ENCODE measurements at places on chromosomes 5 and 9.

DNA sequence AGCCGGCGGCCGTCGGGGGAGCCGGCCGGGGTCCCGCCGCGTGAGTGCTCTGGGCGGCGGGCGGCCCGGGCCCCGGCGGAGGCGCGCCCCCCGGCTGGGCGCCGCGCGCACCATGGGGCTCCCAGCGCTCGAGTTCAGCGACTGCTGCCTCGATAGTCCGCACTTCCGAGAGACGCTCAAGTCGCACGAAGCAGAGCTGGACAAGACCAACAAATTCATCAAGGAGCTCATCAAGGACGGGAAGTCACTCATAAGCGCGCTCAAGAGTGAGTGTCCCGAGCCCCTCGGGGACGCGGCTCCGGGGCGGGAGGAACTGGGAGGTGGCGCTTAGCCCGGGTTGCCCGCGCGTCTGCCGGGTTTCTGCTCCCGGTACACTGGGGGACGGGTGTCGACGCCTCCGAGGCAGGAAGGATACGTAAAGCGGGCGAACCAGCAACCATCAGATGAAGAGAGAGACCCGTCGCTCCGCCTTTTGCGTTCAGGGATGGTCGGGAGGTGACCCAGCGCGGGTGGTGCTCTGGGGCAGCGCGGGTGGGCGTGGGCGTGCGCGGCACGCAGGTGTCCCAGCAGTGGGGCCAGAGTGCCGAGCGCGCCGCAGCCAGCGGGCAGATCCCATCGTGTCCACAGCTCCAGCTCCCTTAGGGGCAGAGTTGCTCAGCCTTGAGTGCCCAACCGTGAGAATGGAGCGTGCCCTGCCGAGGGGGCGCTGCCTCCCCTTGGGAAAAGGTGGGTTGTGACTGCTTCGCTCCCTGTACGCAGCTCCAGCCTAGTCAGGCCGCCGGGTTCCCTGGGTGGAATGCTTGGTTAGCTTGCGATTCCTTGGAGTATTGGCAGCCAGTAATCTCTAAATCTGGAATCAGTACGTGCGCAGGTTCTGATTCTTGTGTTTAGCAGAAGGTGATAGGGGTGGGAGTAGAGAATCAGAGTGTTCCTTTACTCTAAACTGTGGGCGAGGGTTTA, 753 bp downstream of the ARHGAP26 start:
- no peak for DNase-seq

DNA sequence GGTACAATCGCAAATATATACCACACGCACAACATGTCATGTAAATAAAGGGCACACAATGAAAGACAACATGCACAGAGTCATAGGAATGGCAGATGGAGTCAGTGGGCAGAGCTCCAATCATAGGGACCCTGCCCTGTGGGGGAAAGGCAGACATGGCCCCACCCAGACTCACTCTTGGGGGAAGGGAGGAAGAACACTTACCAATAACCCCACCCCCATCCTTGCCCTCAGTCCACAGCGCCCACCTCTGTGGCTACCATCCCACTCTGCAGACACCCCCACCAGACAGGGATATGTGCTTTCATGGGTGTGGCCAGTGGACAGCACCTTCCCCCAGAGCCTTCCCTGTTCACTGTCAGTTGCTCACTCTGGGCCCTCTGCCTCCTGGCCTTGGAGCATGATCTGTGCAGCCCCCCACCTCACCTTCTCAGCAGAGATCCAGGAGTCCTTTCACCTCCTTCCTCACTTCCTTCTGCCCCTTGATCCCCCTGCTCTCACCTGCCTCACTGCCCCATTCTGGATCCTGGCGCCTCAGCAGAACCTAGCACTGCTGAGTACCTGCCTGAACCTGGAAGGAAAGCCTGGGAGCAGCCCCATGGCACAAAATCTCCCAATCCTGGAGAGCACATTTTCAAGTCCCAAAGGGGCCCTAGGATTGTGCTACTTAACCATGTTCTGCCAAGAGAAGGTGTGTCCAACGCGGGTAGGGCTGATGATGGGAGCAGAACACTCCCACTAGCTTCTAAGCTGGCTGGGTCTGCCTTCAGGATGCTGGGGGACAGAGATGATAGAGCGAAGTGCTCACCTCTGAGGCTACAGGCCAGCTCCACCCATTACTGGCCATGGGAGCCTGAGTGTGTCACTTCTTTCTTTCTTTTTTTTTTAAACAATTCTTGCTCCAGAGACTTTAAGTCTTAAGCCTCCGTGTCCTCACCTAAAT, 1.5 kb upstream of the PHF19 start:
- DNase-seq, result no peak

DNA sequence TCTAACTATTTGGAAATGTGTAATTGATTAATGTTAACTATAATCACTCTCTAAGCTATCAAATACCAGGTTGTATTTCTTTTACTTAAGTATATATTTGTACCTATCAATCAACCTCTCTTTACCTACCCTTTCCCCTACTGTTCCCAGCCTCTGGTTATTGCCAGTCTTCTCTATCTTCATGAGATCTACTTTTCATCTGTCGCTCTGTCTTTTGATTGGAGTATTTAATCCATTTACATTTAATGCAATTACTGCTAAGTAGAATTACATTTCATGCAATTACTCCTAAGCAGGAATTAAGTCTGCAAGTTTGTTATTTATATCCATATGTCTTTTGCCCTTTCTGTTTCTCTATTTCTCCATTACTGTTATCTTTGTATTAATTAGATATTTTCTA, 148.1 kb downstream of the MAT2B start:
- DNase-seq, result no peak

- DNase-seq, result no peak
Observed at GRCh38 chr5:157597277-157597676, 21.7 kb upstream of the ADAM19 start.

DNA sequence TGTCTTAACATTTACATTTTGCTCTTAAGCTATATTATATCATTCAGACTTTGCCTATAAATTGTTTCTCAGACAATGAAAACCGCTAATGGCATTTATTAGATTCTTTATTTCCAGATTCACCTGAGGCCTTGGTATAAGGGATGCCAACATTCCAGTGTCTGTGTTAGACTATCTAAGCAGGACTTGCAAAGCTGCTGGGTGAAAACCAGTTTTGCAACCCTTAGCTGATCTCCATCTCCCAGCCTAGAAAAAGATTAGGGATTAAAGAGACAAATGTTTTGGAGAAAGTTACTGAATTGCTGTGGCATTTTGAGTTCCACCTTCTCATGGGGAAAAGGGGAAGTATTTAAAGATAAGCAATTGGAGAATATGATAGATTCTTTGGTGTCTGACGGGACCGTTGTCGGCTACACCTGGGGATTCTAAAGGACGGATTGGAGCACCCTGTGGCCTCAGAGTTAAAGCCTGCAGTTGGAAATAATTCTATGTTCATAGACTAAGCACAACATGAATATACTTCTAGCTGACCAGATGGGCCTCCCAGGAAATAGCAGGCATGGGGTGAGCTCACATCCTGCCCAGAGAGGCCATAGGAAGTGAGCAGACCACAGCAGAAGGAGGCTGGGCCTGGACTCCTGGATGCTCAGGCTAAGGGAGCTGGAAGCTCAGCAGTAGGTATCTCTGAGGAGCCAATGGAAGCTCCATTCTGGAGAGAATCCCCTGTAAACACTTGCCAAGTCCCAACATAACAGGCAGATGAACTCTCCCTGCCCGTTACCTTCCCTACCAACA, 21.8 kb downstream of the ENTREP1 start:
- no peak for DNase-seq

GRCh38 chr5:40333459-40334241, 346.1 kb upstream of the PTGER4 start:
- DNase-seq, result no peak

DNA sequence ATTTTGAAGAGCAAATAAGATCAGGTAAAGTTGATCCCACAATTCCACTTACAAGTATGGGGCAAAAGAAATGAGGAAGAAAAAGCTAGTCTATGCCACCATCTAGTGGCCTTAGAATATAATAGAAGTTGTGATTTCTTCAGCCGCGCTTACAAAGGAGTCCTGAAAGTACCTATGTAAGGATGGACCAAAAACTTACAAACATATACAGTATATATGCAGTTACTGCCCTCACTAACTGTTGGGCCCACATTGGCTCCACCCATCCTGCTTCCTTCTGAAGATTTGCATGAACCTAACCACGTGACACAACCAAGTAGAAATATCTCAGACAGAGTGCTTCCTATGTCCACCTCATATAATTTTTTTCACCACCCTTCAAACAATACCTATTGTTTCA, 11.7 kb upstream of the OR13D1 start:
- DNase-seq, result no peak

DNA sequence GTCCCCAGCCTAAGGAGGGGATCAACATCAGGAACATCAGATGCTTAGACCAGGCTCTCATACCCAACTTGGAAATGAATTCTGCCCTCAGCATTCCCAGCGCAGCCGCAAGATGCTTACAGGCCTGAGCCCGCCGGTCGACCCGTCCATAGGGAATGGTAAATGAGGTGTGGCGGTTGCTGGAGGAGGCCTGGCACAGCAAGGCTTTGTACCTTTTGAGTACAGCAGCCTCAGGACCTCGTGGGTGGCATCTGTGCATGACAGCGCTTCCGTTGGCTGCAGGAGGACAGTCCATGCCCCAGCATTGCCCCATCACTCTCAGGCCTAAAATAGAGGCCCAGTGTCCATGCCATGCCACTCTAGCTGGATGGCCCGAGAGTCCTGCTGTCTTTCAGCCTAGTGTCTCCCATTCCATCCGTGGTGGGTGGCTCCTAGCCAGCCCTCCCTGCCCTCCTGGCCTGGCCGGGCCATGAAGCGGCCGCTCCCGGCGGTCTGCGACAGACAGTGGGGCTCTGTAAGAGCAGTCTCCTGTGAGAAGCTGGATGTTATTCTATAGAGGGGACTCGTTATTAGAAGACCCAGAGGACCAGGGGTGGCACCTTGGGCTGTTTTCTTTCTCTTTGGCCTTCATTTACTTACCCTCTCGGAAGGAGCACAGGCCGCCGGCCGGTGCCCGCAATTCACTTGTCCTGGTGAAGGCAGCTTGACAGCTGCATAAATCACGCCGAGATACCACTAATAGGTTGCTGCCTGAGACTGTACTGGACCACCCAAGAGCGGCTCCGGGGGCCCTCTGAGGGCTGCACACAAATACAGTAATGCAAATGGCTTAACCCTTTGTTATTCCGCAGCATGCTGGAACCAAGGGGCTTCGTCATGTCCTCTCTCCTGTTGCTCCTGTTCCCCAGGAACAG, 223.5 kb upstream of the TUT7 start:
- no peak for DNase-seq

DNA sequence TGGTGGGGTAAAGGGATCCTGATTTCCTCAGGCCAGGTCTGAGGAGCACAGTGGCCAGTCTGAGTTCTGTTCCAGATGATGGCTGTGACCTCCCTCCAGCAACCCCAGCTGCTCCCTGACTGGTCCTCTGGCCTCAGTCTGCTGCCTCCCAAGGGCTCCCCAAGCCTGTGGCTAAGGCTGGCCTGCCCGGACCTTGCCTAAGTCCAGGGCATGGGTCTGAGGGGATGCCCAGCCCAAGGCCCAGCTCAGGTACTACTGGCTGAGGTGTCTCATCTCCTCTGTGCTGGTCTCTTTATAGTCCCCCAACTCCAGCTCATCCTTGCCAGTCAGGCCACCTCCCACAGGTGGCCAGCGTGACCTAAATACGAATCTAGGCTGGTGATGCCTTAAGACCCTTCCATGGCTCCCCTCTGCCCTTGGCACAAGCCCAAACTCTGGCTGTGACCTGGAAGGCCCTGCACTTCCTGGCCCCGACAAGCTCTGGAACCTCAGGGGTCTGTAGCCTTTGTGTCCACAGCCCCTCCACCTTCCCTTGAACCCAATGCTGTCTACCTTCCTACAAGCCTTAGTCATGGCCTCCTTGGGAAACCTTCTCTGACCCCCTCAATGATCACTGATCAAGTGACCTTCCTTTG, 9.8 kb downstream of the KIF12 start:
- no peak for DNase-seq
